Inflammatory macrophage (primary cell): ENCODE measurements at places on chromosomes 2 and 18.

DNA sequence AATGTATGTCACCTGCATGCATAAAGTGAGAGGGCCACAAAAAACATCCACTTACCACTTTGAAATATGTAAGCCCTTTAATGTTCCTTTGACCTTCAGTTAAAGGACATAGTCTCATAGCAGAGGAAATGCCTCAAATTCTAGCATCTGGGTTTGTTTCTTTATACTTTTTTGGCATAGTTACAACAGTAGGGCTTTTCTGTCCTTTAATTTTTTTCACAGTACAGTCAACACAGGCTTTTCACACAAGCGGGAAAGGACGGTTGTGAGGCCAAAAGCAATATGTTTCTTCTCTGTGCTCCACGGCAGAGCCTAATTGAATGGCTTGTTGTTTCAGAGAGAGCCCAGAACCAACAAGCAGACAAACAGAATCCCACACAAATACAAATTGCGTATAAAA lies 57.6 kb downstream of the CRIM1 start:
- no peak for DNase-seq

DNA sequence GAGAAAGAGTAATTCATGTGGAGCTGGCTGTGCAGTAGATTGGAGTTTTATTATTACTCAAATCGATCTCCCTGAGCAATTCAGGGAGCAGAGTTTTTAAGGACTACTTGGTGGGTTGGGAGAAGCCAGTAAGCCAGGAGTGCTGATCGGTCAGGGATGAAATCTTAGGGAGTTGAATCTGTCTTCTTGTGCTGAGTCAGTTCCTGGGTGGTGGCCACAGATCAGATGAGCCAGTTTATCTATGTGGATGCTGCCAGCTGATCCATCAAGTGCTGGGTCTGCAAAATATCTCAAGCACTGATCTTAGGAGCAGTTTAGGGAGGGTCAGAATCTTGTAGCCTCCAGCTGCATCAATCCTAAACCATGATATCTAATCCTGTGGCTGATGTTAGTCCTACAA lies 17.0 kb upstream of the UGT1A8 start:
- DNase-seq, result no peak

DNA sequence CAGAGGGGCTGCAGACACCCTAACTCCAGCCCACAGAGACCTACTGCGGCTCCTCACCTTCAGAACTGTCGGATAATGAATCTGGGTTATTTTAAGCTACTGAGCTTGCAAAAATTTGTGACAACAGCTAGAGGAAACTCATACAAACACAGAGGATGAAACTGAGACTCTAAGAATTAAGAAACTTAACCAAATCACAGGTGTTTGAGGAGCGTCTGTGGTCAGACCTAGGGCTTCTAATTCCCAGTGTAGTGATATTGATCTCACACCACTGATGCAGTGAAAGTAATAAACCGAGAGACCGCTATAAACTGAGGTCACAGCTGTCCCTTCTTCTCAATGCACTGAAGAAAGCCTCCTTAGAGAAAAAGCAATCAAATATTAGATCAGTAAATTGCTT lies 110.1 kb downstream of the RGPD3 start:
- DNase-seq, result no peak

GRCh38 chr2:201660293-201660895 lies 17.1 kb upstream of the TMEM237 start:
- no peak for DNase-seq

DNA sequence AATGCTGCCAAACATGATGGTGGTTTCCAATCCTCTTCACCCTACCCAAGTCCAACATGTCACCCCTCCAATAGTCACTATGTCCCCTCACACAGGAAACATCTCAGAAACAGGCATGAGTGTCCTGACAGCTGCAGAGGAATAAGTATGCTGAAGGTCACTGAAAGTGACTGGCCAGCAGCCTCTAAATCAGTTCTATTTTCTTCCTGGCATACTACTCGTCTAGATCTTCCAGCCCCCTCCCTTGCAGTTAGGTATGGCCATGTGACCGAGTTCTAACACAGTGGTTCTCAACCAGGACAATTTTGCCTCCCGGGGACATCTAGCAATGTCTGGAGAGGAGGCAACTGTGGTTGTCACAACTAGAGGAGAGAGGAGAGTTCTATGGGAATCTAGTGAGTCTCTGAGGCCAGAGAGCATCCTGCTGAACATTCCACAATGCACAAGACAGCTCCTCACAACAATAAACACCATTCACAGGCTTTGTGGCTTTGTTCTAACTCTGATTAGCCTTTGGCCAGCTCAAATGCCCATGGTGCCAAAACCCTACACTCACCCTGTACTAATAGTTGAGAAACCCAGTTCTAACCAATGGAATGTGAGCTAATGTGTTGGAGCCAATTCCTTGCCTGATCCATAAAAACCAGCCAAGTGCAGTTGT lies 12.6 kb upstream of the ID2 start:
- no peak for DNase-seq

GRCh38 chr2:199441759-199442158 lies 16.0 kb downstream of the SATB2 start:
- DNase-seq, result no peak
